Colonic mucosa (tissue), 4 donors: ENCODE measurements at places on chromosomes 4 and X. TPM values are rescaled to one million over a fixed set of nuclear protein-coding genes. Genes with fewer than 3 reads are reported as not detected.

DNA sequence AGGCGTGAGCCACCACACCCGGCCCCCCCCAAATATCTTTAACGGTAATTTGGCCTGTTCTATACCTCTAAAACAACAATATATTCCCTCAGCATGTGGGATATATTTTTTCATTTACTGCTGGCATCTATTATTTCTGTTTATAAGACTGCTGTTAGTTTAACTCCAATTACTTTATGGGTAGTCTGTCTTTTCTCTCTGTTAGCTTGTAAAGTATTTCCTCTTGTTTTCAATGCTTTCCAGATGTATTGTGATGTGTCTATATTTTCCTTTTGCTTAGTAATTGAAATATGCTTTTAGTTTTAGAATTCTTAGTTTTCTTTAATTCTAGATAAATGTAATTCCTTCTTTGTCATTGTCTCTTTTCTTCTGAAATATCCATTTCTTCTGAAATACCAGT, 445.8 kb downstream of the ANKRD50 start:
- no peak for DNase-seq

- DNase-seq = no peak
Observed at GRCh38 chrX:106170318-106170717, 2.2 kb downstream of the PWWP3B start.

GRCh38 chrX:68421636-68422035, 11.7 kb downstream of the OPHN1 start:
- no peak for DNase-seq

DNA sequence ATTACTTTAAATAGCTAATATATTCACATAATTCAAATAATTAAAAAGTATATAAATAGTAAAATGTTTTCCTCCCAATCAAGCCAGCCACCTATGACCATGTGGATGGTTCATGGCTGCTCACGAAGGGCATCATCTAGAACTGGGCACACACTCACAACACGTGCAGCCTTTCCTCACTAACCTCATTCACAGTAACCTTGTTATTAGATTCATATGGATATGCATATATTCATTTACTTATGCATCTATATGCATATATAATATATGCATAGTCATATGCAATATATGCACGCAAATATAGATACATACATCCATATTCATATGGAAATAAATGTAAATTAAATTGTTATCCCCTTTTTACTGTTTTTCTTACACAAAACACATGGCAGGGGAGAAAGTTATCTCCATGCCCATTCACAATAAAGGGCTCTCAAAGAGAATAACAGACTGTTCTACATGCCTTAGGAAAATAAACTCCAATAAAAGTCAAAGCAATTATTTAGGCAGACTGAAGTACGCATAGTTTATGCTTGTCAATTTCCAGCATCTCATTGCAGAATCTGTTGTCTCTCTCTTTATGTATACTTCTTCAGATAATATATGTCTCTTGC, 163.9 kb upstream of the ADGRL3 start:
- DNase-seq = no peak

The KDM5C gene
- total RNA-seq = 130 TPM

The TMSB15A gene
- total RNA-seq = not detected
